Stimulated activated CD4-positive, alpha-beta T cell treated with anti-CD3 and anti-CD28 coated beads, Interleukin-12 subunit alpha, Interleukin-12 subunit beta, amount 100 ng/mL, for 48 hours (primary cell): ENCODE measurements at places on chromosomes 1 and 21.

DNA sequence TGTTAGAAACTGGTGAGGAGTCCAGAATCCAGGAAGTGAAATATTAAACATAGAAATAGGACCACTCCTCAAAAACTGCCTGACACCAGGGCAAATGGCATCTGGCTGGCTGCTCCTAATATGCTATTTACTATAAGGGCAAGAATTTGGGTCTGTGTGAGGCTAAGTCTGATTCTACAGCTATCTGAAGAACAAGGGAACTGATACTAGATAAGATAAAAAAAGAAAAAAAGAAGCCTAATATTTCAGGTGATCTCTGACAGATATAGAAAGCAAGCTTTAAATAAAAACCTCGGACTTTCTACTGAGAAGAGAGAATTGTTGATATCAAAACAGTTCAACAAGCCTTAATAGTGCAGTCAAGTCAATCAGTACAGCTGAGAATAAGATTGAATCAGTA, 42.1 kb upstream of the VAV3 start:
- DNase-seq, result no peak

GRCh38 chr1:71828431-71829012, 453.8 kb downstream of the NEGR1 start:
- DNase-seq, result no peak

GRCh38 chr1:230878591-230878990, 10.3 kb upstream of the C1orf198 start:
- DNase-seq, result no peak

GRCh38 chr1:30730346-30731108, 7.1 kb upstream of the MATN1 start:
- DNase-seq, result no peak

DNA sequence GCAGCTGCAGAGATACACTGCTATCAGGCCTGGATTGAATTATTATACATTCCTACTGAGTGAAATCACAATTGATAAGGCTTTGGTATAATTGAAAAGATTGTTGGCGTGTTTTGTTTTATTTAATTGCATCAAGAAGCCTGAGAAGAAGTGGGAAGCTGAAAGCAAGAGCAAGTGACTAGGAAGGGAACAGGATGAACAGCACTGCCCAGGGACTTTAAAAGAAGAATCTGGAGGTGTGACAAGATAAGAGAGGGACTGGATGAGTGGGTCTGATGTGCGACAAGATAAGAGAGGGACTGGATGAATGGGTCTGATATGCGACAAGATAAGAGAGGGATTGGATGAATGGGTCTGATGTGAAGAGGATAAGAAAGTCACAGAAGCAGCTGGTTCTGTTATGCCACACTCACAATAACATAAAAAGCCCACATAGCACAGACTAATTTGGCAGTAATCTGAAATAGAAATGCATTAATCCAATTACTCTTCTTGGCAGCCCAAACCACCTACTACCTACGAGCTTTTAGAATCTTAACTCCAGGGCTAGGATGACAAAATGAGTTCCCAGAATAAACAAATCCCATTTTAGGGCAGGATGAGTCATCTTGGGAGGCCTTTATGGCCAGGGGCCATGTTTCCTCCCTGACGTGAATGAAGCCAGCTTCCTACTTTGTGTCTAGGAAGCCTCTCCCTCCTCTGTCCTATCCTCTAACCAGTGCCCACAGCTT, 129.7 kb downstream of the DUSP10 start:
- no peak for DNase-seq
